Pons (tissue), 1 donor: ENCODE measurements at places on chromosomes 5 and 9.
A peak's percentile ranks its signal among the peaks of the same experiment; 100 is the strongest.

- DNase-seq = no peak
Observed at GRCh38 chr9:132409828-132410528, at the start of gene CFAP77. TSS of gene CFAP77 (plus strand) at chr9:132410211. CDS start at chr9:132410272, 61 bp downstream.

- DNase-seq = no peak
Observed at GRCh38 chr9:130890870-130891687, 5.5 kb downstream of the QRFP start.

GRCh38 chr9:24051587-24051986 is 225.5 kb upstream of the ELAVL2 start:
- DNase-seq = no peak

DNA sequence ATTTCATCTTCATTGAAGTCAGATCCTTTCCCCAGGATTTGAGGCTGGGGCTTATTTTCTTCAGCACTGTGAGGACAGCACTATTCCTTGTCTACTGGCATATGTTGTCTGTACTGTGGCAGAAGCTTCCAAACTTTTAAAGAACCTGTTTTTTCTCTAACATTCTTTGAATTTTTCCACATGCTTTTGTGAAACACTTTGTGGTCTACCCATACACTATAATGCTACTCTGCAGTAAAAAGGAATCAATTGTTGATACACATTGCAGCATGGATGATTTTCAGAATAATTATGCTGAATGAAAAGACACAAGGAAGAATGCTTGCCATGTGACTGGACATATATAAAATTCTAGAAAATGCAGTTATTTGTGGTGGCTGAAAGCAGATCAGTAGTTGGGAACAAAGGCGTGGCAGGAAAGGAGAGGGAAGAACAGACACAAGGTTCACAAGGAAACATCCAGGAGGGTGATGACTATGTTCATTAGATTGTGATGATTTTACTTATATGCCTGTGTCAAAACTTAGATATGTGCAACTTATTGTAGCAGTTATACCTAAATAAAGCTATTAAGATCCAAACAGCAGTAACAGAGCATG is 96.8 kb downstream of the WNK2 start:
- no peak for DNase-seq

DNA sequence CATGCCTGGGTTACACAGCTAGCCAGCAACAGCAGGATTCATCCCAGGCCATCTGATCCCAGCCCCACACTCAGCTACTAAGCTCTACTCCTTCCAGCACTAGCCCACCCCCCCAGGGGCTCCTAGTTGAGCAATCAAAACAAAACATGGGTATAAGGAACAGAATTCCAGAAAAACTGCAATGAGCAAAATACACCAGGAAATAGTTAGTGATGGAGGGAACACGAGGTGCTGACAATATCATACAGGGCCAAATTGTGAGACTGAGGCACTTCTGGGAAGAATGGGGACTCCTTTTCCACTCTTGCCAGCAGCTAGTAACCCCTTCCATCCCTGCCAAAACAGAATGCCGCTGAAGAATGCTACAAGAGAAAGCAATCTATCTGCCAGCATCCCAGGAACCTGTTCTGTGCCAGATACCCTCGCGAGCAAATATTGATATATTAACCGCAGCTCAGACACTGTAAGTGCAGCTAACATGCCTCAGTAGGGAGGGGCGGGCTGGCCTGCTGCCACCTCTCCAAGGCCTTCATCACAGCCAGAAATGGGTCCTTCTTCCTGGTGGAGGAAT is 161.4 kb downstream of the SLIT3 start:
- DNase-seq = no peak

- no peak for DNase-seq
Observed at GRCh38 chr5:104494083-104494482, 931.5 kb upstream of the NUDT12 start.

GRCh38 chr5:179530069-179530998 is 20.0 kb upstream of the RUFY1 start:
- no peak for DNase-seq

DNA sequence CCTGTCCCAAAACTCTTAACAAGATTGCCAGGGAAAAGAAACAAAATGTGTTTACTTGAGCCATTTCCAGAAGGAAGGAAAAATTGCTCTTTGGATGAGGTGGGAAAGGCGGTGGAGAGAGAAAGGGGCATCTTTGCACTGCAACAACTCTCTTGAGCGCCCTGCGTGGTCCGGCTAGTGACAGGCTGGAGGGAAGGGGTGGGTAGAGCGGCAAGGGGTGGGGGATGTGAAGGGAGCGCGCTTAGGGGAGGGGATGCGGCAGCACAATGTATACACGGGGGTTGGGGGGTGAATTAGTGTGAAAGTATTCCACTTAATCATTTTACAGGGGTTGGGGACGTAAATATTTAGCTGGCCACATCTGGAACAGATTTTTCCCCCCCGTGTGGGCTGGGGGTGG is 1.3 kb downstream of the FGF10 start:
- no peak for DNase-seq

GRCh38 chr5:166979307-166979895 is 1312.0 kb upstream of the WWC1 start:
- DNase-seq = no peak

- peak; percentile 61 for DNase-seq
Observed at GRCh38 chr5:143573568-143574170, 170.2 kb upstream of the NR3C1 start.

DNA sequence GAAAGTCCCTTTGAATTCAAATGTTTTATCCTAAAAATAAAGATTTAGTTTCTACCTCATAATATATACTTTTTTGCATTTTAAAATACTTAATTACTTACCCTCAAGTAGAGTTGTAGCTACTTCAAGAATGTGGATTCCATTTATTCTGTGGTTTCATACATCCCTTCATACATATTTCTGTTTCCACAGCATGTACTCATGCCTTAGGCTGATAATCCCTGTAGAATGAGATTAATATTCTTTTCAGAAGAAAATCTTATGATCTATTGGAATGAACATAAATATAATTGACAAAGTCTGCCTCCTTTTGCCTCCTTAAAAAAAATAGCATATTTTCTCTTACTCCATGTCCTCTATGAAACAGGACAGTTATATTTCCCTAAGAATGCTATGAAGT is 465.7 kb downstream of the DTWD2 start:
- no peak for DNase-seq

- no peak for DNase-seq
Observed at GRCh38 chr9:34463098-34463900, 4.7 kb downstream of the DNAI1 start.

DNA sequence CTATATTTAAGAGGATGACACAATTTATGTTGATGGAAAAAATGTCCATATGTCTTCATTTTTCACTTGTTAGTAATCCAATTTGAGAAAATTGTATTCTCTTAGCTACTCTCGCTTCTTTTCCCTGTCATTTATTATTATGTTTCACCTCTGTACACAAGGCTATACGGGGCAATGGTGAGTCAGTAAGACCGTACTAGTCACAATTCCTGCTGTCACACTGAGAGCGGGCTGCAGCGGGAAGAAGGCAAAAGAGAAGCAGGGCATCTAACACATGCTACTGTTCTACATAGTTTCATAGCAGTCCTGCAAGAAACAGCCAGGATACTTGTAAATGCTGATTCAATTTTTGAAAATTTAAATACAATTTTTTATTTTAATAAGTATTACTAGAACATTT is 23.3 kb upstream of the PRDM9 start:
- DNase-seq = no peak

GRCh38 chr5:172972552-172972951 is 11.0 kb upstream of the ATP6V0E1 start:
- DNase-seq = no peak

DNA sequence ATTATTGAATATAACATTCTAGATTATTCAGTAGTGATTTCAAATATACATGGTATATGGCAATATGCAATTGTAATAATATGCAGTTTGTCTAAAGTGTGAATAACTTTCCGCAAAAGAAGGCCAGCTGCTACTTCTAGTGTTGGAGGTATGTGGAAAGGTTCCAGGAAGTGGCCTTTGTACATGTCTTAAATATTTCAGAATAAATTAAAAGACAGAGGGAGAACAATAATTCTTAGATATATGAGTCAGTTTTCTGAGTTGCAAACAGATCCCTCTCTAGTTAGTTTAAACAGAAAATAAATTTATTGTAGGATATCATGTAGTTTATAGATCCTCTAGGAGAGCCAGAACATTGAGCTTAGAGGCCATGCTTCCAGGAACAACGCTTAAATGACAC is 210.8 kb upstream of the ELL2 start:
- no peak for DNase-seq

GRCh38 chr9:30591461-30591860 is 1793.0 kb upstream of the ACO1 start:
- no peak for DNase-seq

DNA sequence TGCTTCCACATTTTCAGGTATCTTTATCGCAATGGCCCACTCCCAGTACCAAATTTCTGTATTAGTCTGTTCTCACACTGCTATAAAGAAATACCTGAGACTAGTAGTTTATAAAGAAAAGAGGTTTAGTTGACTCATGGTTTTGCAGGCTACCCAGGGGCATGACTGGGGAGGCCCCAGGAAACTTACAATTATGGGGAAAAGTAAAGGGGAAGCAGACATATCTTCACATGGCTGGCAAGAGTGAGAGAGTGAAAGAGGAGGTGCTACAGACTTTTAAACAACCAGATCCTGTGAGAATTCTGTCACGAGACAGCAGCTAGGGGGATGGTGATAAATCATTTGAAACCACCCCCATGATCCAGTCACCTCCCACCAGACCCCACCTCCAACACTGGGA is 238.2 kb upstream of the DMAC1 start:
- no peak for DNase-seq

GRCh38 chr9:14341437-14342122 is 27.6 kb upstream of the NFIB start:
- DNase-seq = no peak

- DNase-seq = no peak
Observed at GRCh38 chr9:121505903-121506735, 6.5 kb upstream of the GGTA1 start.

GRCh38 chr9:7461791-7462190 is 337.8 kb downstream of the DMAC1 start:
- no peak for DNase-seq

DNA sequence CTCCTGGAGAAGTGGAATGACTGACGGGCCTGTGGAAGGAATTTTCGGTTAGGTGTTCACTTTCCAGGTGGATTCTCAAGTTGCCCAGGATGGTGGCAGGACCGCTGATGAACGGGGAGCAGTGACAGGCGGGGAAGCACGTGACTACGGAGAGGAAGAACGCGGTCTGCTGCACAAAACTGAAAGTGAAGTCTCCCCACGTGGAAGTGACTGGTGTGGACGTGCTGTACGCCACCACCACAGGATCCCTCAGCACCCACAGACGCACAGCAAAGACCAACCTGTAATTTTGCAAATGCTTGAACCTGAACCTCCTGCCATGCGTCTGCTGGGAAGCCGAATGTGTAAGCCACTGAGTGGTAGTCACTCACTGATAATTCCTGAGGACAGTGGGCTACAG is 51.4 kb downstream of the RNF130 start:
- DNase-seq = no peak

DNA sequence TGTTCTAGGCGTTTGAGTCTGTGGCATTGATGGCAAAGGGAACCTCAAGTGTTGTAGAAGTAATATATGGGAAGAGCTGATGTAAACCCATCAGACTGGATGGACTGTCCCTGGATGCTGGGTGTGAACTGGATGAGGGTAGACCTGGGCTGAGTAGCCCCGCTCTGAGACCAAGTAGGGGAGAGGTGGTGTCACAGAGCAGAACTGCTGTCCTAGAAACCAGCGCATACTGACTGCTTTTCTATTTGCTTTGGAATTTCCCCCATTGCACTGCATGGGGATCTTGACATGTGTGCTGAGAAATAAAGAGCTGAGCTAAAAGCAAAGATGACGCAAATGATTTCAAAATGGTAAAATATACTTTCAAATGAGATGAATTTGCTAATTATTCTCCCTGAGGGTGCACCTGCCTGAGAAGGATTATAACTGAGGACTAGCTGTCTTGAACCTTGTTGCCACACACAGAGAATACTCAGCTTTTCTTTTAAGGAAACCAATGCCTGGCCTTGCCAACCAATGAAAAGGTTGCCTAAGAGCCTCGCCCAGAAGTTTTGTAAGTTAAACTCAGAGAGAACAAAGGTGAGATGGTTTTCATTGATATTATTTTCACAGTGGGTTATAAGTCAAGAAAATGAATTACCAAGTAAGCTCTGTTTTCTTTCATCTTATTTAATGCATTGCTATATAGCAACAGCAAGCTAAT is 44.8 kb downstream of the NIM1K start:
- no peak for DNase-seq

DNA sequence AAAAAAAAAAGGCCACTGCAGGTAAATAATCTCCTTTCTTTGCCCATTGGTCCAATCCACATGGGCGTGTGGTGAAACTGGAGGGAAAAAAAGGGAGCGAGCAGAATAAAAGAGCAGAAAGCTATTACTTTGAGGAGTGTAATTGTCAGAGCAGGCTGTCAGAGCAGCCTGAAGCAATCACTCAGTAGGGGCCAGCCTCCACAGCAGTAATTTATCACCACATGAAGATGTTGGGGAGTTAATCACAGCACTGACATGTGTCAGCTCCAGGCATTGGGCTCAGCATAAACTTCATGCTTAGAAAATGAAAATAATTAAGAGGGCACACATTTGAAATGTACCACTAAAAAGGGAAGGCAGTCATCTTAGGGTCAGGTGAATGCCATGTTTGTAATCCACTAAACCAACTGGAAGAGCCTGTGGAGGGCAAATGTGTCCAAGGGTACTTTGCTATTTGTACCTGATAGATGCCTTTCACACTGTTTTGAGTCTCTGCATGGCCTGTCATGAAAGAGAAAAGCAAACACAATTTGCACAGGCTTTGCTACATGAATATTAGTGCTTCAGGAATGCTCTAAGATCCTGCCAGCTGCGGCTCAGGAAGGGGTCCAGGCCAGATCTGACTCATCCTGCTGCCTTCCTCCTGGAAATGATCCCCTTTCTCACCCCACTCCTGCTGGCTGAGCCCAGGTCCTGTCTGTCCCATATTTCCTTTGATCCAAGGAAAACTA is 2.9 kb upstream of the PTGER4 start:
- DNase-seq = no peak

DNA sequence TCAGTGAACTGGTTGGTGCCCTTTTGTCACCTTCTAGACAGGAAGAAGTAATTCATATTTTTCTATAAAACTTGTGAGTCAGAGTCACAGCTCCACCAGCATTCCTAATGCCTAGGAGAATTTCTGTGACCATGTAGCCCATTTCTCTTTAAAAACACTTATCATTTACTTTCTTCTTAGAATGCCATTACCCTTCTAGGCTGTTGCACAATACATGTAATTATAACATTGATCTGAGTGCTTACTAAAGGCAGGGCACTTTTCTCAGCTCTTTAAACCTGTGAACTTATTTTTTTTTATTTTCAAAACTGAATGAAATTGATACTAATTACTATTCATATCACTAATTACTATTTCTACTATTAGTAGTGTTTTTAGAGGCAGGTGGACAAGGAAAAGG is 373.7 kb downstream of the TLE4 start:
- no peak for DNase-seq
